Spinal cord (tissue), 10 donors: ENCODE measurements at places on chromosomes 3 and 15. TPM values are rescaled to one million over a fixed set of nuclear protein-coding genes. Genes with fewer than 3 reads are reported as not detected.

The TIPIN gene
- 17.7 TPM for total RNA-seq

- peaks cover 7% of the 10 kb centered on the region for H3K27me3 ChIP-seq
- no peak overlapping the region for H3K4me3 ChIP-seq
- H3K27ac ChIP-seq = no peak overlapping the region
- no peak for DNase-seq
- H3K4me1 ChIP-seq = peaks cover 13% of the 10 kb centered on the region
Measured at GRCh38 chr15:82681371-82681770, 28.3 kb downstream of the AP3B2 start.

The FAM81A gene
- total RNA-seq = 5.7 TPM

GRCh38 chr3:148718982-148719862 is 21.5 kb downstream of the AGTR1 start:
- no peaks in the 10 kb centered on the region for H3K36me3 ChIP-seq
- no peaks in the 10 kb centered on the region for H3K4me1 ChIP-seq
- H3K27ac ChIP-seq = no peak overlapping the region
- H3K4me3 ChIP-seq = no peak overlapping the region
- no peaks in the 10 kb centered on the region for H3K27me3 ChIP-seq
- no peak for DNase-seq

GRCh38 chr3:135621184-135621920 is 344.2 kb upstream of the PPP2R3A start:
- no peak overlapping the region for H3K4me3 ChIP-seq
- no peaks in the 10 kb centered on the region for H3K36me3 ChIP-seq
- no peak overlapping the region for H3K27ac ChIP-seq
- DNase-seq = no peak
